Thoracic aorta (tissue), 2 donors: ENCODE measurements at places on chromosomes 3 and 15.
A peak's percentile ranks its signal among the peaks of the same experiment; 100 is the strongest.

GRCh38 chr15:98650417-98651035 lies 2.2 kb downstream of the IGF1R start:
- no peak for DNase-seq
- peaks cover 25% of the 10 kb centered on the region for H3K4me1 ChIP-seq
- H3K27ac ChIP-seq: peak overlapping the region; percentile 83
- no peaks in the 10 kb centered on the region for H3K27me3 ChIP-seq

- H3K27me3 ChIP-seq: no peaks in the 10 kb centered on the region
- H3K4me1 ChIP-seq: no peaks in the 10 kb centered on the region
- DNase-seq: no peak
- no peak overlapping the region for H3K4me3 ChIP-seq
- no peak overlapping the region for H3K27ac ChIP-seq
Measured at GRCh38 chr15:50017522-50017921, 101.5 kb downstream of the ATP8B4 start.

GRCh38 chr3:167225821-167226220 lies 154.3 kb downstream of the ZBBX start:
- H3K36me3 ChIP-seq: no peaks in the 10 kb centered on the region
- H3K4me3 ChIP-seq: no peak overlapping the region
- no peak overlapping the region for H3K27ac ChIP-seq
- H3K4me1 ChIP-seq: no peaks in the 10 kb centered on the region
- H3K27me3 ChIP-seq: no peaks in the 10 kb centered on the region

- no peak overlapping the region for H3K27ac ChIP-seq
- H3K4me3 ChIP-seq: no peak overlapping the region
- no peaks in the 10 kb centered on the region for H3K4me1 ChIP-seq
- H3K27me3 ChIP-seq: no peaks in the 10 kb centered on the region
- no peak for DNase-seq
- no peaks in the 10 kb centered on the region for H3K36me3 ChIP-seq
Measured at GRCh38 chr3:87298111-87298718, 21.8 kb upstream of the POU1F1 start.

DNA sequence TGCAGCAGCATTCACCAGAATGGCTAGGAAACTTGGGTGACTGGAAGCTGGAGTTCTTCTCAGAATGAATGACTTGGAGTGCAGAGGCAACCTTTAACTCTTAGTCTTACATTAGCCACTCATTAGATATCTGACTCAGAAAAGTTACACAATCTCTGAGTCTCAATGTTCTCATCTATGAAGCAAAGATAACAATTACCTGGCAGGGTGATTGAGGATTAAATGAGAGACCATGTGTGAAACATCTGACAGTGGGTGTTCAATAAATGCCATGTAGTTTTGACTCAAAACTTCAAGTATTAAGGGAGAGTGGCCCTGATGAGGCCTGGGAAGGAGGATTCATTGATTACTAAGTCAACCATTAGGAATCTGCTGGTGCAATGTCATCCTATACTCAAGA lies 48.3 kb downstream of the MRPL3 start:
- H3K36me3 ChIP-seq: no peaks in the 10 kb centered on the region
- H3K4me1 ChIP-seq: peaks cover 5% of the 10 kb centered on the region
- H3K4me3 ChIP-seq: no peak overlapping the region
- DNase-seq: no peak
- no peaks in the 10 kb centered on the region for H3K27me3 ChIP-seq
- H3K27ac ChIP-seq: no peak overlapping the region

DNA sequence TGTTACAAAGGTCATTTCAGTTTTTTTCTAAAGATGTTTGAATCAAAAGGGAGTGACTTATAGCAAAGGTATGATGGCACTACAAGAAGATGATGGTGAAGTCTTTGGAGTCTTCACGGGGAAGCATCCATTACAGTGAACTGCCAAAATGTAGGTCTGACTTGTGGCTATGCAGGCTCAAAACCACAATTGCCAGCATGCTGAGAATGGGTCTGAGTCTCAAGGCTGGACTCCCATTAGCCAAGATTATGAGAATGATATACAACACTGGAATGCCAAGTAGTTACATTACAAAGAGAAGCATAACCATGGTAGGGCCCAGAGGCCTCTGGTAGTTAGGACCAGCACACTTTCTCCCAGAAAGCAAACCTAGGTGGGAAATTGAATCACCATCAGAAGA lies 194.2 kb downstream of the MTHFS start:
- no peaks in the 10 kb centered on the region for H3K36me3 ChIP-seq
- no peak for DNase-seq
- no peak overlapping the region for H3K4me3 ChIP-seq
- no peaks in the 10 kb centered on the region for H3K27me3 ChIP-seq
- H3K4me1 ChIP-seq: no peaks in the 10 kb centered on the region

- H3K27ac ChIP-seq: no peak overlapping the region
- no peaks in the 10 kb centered on the region for H3K27me3 ChIP-seq
- H3K36me3 ChIP-seq: no peaks in the 10 kb centered on the region
Measured at GRCh38 chr15:77870195-77871065, 207.1 kb downstream of the TBC1D2B start.

DNA sequence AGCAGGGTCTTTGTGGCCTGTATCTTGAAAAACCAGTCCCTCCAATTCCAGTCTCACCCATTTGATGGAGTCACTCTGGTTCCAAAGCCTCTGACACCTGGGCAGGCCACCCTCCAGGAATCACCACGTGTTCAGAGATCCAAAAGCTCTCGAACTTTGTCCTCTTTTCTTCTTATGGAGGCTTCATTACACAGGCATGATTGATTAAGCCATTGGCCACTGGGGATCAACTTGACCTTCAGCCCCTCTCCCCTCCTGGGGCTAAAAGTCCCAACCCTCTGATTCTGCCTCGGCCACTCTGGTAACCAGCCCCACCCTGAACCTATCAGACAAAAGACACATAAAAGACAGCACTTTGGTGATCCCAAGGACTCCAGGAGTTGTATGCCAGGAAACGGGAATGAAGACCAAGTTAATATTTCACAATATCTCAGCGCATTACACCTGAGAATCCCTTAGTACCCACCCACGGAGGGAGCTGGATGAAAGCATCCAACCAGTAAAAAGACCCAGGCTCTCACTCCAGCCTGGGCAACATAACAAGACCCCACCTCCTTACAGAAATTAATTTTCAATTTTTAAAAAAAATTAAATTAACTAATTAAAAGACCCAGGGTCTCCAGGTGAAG lies 23.0 kb upstream of the SSUH2 start:
- H3K27ac ChIP-seq: no peak overlapping the region
- no peaks in the 10 kb centered on the region for H3K27me3 ChIP-seq
- H3K4me3 ChIP-seq: no peak overlapping the region

DNA sequence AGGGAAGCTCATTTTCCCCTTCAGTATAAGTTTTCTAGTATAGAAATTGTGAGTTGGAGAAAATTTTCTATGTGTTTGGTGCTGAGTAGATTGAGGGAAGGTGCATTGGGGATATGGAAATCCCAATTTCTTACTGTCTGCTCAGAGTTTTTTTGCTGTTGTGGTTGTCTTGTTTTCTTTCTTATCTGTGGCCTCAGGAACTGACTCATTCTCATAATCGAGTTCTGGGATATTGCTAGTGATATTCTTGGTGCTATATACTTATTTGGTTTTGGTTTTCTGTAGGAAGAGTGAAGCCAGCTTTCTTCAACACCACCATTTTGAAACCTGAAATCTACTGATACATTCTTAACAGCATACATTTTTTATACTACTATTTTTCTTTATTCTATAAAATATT lies 869.2 kb downstream of the DIPK2A start:
- H3K27me3 ChIP-seq: no peaks in the 10 kb centered on the region
- no peaks in the 10 kb centered on the region for H3K4me1 ChIP-seq
- no peak overlapping the region for H3K27ac ChIP-seq
- no peak for DNase-seq
- no peaks in the 10 kb centered on the region for H3K36me3 ChIP-seq
